Upper lobe of right lung (tissue), 1 donor: ENCODE measurements at places on chromosomes 4 and X.

DNA sequence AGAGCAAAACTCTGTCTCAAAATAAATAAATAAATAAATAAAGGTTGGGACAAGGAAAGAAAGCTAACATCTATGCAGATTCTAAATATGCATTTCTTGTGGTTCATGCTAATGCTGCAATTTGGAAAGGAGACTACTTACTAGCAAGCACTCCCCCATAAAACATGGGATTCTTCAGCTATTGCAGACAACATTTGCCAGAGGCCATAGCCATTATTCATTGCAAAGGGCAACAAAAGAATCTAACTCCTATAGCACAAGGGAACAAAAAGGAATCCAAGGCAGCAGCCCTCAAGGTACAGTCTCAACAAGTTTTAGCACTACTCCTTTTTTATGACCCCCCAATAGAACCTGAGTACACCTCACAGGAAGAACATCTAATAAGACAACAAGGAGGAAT, 8.0 kb upstream of the HERC5 start:
- H3K27ac ChIP-seq = no peak overlapping the region
- H3K4me3 ChIP-seq = no peak overlapping the region
- no peak for DNase-seq
- no peaks in the 10 kb centered on the region for H3K4me1 ChIP-seq
- no peaks in the 10 kb centered on the region for H3K27me3 ChIP-seq

DNA sequence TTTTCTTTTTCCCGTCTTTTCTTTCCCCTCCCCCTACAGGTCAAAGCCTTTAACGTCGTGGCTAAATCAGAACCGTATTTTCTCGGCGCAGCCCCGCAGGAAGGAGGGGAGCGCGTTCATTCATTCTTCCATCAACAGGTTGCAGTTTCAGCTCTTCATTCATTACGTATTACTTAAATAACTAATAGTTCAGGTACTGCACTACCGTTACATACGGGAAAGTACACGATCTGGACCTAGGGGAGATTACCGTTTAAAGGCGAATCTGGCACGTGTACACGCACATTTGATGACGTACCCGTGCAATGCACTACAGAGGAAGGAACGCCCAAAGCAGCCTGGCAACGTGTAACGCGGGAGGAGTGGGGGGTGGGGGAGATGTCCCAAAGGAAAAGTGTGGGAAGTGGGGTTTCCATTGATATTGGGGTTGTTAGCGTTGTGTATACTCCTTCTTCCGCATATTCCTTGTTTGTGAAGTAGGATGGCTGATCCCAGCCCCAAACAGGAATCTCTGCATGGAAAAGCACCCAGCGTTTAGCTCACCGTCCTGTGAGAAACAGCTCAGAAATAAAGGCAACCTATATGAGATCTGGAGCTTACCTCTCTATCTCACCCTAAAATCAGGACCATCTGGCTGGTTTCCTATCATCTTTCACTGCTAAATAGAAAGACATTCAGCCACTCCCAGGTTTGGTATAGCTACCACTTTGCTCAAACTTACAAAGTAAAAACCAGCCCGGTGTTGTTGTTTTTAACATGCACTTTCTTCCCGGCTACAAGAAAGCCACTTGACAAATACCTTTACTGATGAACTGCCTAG, 585 bp upstream of the SEC24D start:
- H3K36me3 ChIP-seq = peaks cover 21% of the 10 kb centered on the region
- peak overlapping the region; percentile 88 for H3K27ac ChIP-seq
- peaks cover 16% of the 10 kb centered on the region for H3K4me1 ChIP-seq
- DNase-seq = peak; percentile 71
- H3K27me3 ChIP-seq = no peaks in the 10 kb centered on the region

GRCh38 chr4:47942081-47942819, 27.9 kb upstream of the NFXL1 start:
- DNase-seq = no peak
- no peaks in the 10 kb centered on the region for H3K4me1 ChIP-seq
- H3K4me3 ChIP-seq = no peak overlapping the region
- no peak overlapping the region for H3K27ac ChIP-seq

GRCh38 chrX:119226446-119226845, 9.6 kb upstream of the PGRMC1 start:
- no peak overlapping the region for H3K27ac ChIP-seq
- H3K36me3 ChIP-seq = no peaks in the 10 kb centered on the region
- H3K4me1 ChIP-seq = no peaks in the 10 kb centered on the region
- H3K4me3 ChIP-seq = no peak overlapping the region
- H3K27me3 ChIP-seq = no peaks in the 10 kb centered on the region
- DNase-seq = no peak
